ENCODE measurements at places on chromosomes 5 and 9.

- DNase-seq = peak; percentile 13
These were observed 44.3 kb upstream of the BICD2 start for GRCh38 chr9:92808726-92809451.

- DNase-seq = peak; percentile 23
These were observed 114.3 kb upstream of the IL12B start for GRCh38 chr5:159444441-159445082.

DNA sequence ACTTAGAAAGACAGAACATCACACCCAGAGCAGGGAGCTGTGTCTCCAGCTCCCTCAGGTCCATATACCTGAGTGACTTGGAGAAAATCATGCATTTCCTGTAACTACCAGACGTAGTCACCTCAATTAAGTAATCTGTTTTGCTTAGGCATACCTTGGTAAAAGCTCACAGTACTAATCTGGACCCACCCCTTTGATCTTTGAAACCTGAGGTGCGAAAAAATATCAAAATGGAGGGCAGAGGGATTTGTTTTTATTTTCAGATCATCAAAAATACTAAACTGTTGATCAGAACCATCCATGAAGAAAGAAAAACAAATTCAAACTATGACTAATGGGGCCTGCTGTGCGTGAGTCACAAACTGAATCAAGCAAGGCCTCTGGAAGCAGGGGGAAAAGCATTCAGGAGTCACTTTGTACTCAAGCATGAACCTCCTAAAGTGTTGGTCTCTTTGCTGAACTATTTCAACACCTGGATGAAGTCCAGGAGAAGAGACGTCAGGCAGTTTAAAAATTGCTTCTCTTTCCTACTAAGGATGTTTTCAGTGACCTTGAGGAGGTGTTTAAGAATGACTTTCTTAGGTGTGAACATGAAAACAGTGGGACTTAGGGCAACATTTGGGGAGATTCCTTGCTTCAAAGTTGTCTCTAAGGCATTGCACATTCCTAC is 76.3 kb downstream of the MUSK start:
- DNase-seq = no peak

- DNase-seq = no peak
These were observed 79.2 kb downstream of the FREM1 start for GRCh38 chr9:14831074-14831473.

GRCh38 chr9:117414906-117415331 is at the start of gene ASTN2:
TSS of gene ASTN2 (minus strand) at chr9:117415057. CDS start at chr9:117414938, 119 bp downstream.
- DNase-seq = no peak

DNA sequence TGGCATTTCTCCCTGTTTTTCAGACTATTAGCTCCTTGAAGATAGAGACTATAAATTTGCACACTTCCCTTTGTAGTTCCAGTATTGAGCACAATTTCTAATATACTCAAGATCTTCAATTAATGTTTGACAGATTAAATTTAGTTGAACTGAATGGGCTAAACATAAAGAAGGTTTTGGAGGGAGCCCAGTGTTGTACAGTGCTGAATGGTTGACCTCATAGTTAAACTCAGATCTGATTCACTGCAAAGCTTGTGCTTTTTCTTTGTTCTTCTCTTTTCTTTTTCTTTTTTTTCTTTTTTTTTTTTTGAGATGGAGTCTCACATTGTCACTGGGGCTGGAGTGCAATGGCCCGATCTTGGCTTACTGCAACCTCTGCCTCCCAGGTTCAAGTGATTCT is 411.7 kb upstream of the ZNF462 start:
- no peak for DNase-seq

GRCh38 chr5:13956471-13956870 is 12.0 kb upstream of the DNAH5 start:
- DNase-seq = no peak

GRCh38 chr9:81225596-81225995 is 463.8 kb downstream of the TLE1 start:
- DNase-seq = no peak

DNA sequence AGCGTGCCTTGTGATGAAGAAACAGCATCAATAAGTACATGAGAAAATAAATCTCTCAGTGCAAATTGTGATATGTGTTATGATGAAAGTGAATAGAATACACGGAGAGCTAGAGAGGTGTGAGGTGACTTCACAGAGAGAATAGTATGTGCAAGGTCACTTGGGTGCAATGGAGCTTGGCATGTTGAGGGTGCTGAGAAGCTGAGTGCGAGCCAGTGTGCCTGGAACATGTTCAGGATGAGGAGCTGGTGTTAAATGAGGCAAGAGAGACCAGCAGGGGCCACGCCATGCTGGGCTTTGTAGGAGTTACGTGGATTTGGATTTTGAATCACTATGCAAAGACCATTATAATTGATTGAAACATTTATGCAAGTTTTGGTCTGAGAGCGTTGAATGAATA is 12.8 kb upstream of the RPS23 start:
- no peak for DNase-seq

DNA sequence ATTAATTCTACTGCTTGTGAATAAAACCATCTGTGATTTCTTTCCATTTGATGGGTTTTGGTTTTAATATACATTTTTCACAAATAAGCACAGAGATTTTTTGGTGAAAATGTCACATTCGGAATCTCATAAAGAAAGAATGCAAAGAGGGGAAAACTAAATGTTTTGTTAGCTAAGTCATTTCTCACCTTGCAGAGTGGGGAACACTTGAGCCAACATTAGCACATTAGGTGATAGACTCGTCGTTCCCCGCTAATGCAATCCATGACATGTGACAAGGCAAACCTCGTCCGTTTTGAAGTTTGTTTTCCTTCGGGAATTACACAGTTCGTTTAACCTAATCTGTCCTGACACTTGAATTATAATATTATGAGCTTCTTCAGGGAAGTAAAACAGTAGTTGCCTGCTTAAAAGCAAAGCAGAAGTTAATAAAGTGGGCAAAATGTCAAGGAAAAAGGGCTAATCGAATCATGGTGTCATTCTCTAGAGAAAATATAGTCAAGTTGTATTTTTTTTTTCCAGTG is 95.8 kb upstream of the LMX1B start:
- DNase-seq = no peak

GRCh38 chr9:131523086-131523388 is 8.0 kb downstream of the UCK1 start:
- DNase-seq = no peak

GRCh38 chr9:137279741-137280473 is 2.4 kb downstream of the TOR4A start:
- no peak for DNase-seq

- DNase-seq = no peak
These were observed 217.0 kb downstream of the FBXL7 start for GRCh38 chr5:15717001-15717400.

GRCh38 chr9:78622126-78622525 is 325.2 kb downstream of the PSAT1 start:
- no peak for DNase-seq

DNA sequence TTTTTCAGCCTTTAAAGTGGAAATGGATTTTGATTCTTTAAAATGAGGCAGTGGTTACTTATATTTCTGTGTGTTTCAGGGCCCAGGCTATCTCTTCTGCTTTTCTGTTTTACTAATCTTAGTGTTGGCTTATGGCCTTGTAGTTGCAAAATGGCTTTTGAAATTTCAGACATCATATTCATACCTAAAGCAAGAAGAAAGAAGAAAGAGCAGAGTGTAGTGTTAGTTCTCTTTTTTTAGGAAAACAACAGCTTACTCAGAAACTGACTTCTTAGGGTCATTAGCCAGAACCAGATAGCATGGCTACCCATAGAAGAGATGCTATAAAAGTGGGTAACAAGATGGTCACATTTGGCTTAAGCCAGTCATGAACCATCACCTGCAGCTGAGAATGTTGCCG is 20.9 kb downstream of the ZBED3 start:
- DNase-seq = no peak

DNA sequence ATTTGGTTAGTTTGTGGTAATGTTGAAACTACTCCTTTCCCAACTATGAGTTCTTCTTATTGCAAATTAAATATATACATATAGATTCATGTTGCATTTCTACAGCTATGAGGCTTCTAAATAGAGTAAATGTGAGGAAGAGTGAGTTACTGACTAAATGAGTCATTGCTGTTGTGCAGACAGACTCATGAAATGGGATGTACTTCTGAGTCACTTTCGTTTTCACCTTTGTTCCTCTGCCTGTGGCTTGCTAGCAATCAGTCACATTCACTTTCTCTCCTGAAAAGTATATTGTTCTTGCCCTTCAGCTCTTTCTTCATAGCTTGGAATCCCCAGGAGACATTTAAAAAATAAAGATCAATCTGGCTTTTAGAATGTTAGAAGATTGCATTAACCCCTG is 295.5 kb upstream of the SMC2 start:
- no peak for DNase-seq

DNA sequence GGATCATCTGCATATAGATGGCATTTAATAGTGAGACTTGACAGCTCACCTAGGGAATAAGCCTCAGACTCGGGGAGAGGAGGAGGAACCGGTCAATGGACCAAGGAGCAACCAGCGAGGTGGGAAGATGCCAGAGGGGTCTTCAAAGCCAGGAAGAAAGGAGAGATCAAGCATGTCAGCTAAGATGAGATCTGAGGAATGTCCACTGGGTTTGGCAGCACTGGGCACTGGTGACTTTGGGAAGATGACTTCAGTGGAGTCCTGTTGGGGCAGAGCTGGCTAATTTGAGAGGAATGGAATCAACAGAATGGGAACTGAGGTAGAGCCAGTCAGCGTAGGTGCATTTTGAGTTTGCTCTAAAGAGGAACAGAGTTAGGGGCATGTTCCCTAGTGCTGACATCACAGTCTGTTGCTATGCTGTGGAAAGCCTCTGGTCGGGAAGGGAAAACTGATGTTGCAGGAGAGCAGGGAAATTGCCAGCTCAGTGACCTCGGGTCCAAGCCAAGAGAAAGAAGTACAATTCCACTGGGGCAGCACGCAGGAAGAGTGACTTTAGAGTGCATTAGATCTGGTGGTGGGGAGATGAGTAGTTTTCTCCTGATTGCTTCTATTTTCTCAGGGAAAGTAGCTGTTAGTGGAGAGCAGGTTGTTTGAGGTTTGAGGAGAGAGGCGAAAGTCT is 56.9 kb downstream of the ZNF618 start:
- DNase-seq = no peak

DNA sequence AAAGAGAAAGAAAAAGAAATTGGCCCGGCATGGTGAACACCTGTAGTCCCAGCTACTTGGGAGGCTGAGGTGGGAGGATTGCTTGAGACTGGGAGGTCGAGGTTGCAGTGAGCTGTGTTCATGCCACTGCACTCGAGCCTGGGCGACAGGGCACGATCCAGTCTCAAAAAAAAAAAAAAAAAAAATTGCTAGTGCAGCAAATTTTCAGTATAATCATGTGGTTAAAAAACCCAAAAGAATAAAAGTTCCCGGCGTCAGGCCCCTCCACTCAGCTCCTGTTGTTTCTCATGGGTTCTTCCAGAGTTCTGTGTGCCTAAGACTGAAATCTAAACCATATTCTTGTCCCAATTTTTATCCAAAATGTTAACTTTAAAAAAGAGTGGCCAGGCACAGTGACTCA is 49.1 kb downstream of the WNK2 start:
- DNase-seq = no peak

DNA sequence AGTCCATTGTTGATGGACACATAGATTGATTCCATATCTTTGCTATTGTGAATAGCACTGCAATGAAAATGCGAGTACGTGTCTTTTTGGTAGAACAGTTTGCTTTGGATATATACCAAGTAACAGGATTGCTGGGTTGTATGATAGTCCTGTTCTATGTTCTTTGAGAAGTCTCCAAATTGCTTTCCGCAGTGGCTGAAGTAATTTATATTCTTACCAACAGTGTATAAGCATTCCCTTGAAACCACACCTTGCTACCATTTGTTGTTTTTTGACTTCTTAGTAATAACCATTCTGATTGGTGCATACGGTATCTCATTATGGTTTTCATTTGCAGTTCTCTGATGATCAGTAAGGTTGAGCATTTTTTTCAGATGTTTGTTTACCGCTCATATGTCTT is 792.9 kb downstream of the PTPRD start:
- no peak for DNase-seq

- no peak for DNase-seq
These were observed 15.1 kb downstream of the MAPKAP1 start for GRCh38 chr9:125691869-125692268.

DNA sequence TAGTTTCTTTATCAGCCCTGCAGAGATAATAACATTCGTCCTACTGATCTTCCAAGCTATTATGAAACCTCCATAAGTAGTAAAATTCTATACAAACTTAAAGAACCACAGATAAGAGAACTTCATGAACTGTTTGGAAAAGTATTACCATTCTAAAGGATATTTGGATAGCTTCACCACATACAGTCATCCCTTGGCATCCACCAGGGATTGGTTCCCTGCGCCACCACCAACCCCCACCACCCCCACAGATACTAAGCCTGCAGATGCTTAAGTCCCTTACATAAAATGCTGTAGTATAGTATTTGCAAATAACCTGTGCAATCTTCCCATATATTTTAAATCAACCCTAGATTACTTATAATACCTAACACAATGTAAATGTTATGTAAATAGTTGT is 61.4 kb upstream of the SHISAL2B start:
- no peak for DNase-seq

- no peak for DNase-seq
These were observed 31.7 kb upstream of the MSH3 start for GRCh38 chr5:80622756-80623155.

GRCh38 chr9:99833735-99834134 is 12.1 kb downstream of the NR4A3 start:
- no peak for DNase-seq

- no peak for DNase-seq
These were observed 25.1 kb downstream of the TBC1D2 start for GRCh38 chr9:98230304-98230703.

GRCh38 chr5:156004754-156005153 is 322.2 kb upstream of the SGCD start:
- no peak for DNase-seq

- no peak for DNase-seq
These were observed 35.2 kb downstream of the PCDHAC2 start for GRCh38 chr5:141001446-141001843.

DNA sequence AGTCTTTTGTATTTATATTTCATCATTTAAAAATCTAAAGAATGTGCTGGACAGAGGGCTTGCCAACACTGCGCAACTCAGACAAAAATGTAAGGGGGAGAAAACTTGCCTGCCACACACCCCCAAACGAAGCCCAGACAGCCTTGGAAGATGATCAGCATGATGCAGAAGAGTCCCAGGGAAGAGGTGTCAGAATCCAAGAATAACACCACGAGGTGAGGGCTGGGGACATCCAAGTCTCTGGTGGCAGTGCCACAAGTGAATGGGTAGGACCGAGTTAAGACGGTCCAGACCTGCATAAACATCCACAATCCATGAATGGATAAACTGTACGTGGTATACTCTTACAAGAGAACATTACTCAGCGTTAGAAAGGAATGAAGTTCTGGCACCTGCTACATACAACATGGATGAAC is 10.4 kb downstream of the EPB41L4B start:
- no peak for DNase-seq

- no peak for DNase-seq
These were observed 29.4 kb downstream of the SLC1A3 start for GRCh38 chr5:36635721-36636390.

GRCh38 chr5:151239237-151239861 is 13.6 kb upstream of the GM2A start:
- peak; percentile 69 for DNase-seq
